DMS79 treated with DMSO at 0.1 percent for 48 hours (cell line): ENCODE measurements at places on chromosomes 1 and 21.
A peak's percentile ranks its signal among the peaks of the same experiment; 100 is the strongest.

DNA sequence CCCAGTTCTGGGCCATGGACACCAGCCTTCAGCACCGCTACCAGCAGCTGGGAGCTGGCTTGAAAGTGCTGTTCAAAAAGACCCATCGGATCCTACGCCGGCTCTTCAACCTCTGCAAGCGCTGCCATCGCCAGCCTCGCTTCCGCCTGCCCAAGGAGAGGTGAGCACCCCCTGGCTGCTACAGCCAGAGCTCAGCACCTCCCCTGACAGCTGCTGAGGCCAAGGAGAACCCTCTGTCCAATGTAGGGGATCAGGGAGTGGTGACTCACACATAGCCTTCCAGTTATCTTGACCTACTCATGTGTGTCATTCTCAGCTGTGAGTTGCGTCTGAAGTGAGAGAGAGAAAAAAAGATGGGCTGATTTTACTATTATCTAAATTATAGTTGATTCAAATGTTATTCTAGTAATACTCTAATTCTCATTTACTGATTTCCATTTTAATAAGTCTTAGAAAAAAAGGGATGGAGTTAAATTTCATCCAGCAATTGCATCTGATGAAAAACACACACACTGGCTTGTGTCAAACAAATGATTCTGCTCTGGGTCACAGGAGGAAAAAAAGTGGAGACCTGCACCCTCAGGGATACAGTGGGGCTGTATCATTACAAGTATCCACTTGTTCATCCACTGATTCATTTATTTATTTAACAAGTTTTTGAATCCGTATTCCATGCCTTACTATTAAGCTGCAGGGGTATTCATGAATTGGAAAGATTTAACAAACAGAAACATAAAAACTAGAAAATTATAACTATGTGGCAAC is 108.0 kb downstream of the BRINP2 start:
- DNase-seq: no peak

GRCh38 chr1:171434717-171435346 is 50.5 kb upstream of the PRRC2C start:
- peak; percentile 29 for DNase-seq

DNA sequence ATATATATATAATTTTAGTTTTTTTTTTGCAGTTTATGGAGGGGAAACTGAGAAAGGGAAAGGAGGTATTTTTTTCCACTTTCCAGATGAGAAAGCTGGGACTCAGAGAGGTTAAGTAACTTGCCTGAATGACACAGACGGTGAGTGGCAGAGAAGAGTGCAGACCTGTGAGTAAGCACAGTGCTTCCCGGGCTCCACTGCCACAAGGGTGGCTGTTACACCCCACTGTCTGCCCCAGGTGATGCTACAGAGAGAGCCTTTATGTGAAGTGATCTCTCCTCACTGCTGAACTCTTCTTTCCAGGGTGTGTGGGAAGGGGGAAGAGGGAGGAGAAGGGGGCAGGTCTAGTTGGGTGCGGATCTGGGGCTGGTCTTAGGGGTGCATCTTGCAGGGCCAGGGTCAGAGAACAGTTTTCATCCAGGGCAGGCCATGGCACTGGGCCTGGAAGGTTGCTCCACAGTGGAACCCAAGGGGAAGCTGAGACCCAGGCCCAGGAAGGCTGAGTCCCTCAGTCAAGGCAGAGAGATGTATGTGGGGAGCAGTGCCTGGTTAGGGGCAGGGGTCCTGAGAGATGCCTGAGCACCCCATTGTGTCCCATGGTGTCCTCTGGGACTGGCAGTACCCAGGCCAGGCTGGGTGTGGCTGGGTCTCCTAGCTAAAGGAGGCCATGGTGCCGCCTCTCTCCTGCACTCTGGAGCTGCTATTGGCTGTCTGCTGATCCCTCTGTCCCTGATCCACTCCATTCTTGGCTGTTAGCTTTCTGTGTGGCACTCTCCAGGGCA is 357.5 kb downstream of the PTPRU start:
- DNase-seq: no peak

DNA sequence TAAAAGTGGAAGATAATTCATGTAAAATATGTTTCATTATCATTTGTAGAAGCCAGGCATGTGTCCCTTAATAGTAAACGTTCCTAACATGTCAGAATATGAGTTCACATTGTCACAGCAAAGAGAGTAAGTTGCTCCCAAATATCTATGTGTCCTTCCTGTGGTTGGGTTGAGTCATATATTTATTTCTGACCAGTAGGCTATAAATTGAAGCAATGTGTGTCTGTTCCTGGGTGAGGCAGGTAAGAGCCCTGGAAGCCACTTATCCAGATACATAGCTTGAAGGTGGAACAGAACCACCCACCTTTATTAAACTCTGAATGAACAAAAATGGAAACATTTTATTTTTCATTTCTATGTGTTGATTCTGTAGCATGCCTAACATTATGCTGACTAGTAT is 2251.6 kb downstream of the NCAM2 start:
- no peak for DNase-seq

GRCh38 chr1:61536174-61537108 is 188.5 kb downstream of the TM2D1 start:
- DNase-seq: no peak

DNA sequence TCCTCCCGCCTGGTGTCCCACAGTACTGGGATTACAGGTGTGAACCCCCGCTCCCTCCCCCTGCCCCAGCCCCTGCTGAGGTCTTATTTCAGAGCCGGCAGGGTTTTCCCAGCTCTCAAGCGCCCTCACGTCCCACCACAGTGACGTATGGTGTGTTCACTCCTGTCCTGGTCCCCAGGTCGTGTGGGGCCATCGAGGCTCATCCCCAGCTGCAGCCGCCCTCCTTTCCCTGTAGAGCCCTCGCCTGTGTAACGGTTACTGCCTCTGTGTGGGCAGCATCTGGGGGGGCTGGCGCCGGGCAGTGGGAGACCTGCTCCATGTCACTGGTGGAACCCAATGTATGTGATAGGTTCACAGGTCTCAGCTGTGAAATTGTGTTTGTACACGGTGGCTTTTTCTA is 23.2 kb downstream of the SKI start:
- no peak for DNase-seq
